ENCODE measurements at places on chromosomes 11 and 22.

- no peak for DNase-seq
Observed at GRCh38 chr11:45982656-45983470, 60.4 kb downstream of the LARGE2 start.

DNA sequence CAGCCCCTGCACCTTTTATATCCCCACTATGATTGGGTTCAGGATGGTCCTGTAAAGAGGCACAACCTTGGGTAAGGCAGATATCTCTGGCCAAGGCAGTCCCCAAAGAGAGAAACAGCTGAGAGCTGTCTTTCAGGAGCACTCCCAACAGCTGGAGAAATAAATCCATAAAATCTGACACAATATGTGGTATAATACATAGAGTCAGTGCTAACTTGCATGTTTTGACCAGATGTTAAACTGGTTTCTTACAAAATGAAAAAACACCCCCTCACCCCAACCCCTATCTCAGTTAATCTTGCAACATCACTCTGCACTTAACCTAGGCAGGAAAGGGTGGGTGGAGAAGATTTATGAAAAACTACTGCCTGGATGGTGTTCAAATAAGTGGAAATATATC, 44.0 kb upstream of the C11orf87 start:
- no peak for DNase-seq

DNA sequence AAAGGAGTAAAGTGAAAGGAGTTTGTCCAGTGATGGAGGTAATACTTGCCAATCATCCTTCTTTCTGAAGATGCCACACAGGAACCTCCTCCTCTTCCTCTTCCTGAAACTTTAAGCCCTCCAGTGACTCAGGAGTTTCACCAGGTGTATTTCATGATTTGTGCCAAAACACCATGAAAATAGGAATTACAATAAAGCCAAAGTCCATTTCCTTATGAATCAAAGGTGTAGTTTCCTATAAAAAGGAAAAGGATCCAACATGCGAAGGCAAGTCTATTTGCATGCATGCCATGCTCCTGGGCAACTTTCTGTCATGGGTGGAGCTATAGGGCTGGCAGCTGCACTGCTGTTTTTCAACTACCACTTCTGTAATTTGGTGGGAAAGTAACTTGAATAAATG, 9.8 kb upstream of the POU2AF1 start:
- DNase-seq, result no peak

GRCh38 chr11:109859045-109859724, 234.0 kb upstream of the ZC3H12C start:
- no peak for DNase-seq

DNA sequence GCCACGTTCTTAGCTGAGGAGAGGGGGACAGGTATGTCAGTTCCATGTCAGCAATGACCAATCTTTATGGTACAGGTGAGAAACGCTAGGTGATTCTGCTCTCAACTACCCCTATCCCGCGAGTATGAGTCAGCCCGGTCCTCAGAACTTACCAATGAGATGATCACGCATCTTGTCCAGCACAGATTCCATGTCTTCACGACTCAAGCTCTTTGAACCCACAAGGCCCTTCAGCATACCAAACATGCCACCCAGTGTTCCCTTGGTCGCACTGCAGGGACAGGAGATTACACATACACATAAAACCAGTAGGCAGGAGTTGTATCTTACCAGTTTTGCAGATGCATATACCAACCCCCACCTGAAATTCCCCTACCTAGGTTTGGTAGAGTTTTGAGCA, 2.9 kb downstream of the SRPRA start:
- DNase-seq, result no peak

- no peak for DNase-seq
Observed at GRCh38 chr22:22878801-22879674, 8.6 kb upstream of the IGLL5 start.

DNA sequence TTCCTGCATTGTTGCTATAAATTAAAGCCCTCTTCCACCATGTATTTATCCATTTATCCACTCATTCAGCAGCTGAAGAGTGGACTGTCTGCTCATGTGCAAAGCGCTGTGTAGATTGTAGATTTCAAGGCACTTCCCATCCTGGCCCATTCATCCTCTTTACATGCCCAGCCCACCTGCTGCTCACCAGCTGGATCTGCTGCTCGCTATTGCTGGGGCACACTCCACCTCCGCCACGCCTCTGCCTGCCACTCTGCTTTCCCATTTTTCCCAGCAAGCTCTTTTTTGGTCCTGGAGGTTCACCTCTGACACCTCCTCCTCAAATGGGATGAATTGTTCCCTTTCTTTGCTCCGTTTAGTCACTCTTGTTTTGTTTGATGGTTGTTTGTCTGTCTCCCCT, 48.3 kb downstream of the CEP164 start:
- DNase-seq, result no peak

DNA sequence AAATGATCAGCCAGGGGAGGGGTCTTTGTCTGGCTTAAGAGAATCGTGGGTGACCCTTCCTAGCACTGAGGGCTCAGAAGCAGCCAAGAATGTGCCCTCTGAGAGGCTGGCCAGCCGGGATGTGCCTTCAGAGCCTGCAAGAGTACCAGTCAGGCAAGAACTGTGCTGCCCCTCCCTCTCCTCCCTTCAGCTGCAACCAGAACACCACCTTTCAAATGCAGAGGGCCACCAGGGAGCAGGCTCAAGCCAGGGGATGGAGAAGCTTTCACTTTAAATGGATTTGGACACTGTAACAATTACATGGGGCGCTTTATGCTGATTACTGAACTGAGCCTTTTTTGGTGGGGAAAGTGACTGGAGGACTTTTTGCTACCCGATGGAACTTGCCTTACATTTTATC, 44.9 kb upstream of the TENM4 start:
- DNase-seq, result no peak

DNA sequence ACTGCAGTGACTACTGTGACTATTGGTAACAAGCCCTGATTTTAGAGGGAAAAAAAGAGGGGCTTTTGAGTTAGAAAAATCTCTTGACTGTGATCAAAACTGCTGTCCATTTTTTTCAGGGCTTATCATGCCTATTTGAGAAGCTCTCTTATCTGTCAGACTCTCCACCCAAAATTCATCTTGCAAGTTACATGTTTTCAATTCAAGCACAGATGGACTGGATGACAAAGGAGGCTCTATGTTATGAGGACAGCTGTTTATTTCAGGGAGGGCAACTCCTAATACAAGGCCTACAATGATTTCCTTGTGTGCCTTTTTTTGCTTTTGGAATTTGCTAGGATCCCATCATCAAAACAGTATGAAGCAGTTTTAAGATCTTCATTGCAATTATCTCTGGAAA, 35.2 kb upstream of the USP47 start:
- no peak for DNase-seq

- DNase-seq, result no peak
Observed at GRCh38 chr22:37196539-37197450, 8.7 kb upstream of the C1QTNF6 start.

DNA sequence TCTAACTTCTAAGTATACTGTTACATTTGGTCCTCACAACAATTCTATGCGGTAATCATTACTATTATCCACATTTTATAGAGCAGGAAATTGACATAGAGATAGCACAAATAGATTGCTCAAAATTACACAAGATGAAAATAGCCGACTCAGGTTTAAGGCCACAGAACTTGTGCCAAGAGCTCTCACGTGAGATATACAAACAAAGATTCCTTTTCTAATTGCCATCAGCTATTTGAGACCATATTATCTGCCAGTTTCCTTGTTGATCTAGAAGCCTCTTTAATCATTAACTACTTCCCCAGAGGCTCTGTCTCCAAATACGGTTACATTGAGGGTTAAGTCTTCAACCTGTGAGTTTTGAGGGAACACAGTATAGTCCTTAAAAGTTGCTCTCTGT, 61.0 kb upstream of the GLYATL1B start:
- no peak for DNase-seq

DNA sequence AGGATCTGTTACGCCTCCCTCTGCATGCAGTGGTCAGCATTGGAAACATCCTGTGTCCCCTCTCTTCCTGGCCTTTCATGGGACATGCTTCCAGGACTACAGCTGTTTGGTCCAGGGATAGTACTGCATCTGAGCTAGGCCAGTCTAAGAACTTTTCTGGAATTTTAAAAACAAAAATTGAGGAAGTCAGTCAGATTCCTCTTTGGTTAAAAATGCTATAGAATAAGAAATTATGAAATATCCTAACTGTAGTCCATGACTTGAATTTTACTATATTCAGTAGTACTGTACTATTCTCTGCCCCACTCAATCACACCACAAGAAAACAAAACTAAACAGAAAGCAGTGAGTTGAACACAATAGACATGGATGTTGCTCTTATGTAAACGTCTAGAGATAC, 201.0 kb upstream of the CADM1 start:
- no peak for DNase-seq

GRCh38 chr11:111978028-111978771, 41.1 kb downstream of the DIXDC1 start:
- no peak for DNase-seq

GRCh38 chr11:35265755-35266454, 126.9 kb downstream of the CD44 start:
- DNase-seq, result no peak

GRCh38 chr11:33362051-33362910, 105.1 kb downstream of the HIPK3 start:
- no peak for DNase-seq

DNA sequence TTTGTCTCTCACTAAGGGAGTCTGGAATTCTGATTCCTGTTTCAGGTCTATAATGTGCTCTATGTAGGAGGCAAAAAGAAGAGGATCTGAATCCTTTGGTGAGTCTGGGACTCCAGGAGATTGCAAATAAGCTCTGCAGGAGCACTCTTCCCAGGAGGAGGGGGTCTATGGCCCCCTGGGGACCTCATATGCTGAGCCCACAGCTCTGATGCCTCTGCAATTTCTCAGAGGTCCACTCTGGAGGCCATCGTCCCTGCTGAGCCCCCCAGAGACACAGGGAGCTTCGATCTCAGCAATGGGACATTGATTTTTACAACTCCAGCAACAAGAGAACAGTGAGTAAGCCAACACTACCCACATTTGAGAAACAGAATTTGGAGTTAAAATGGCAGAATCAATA, 20.2 kb upstream of the NRGN start:
- DNase-seq, result no peak

DNA sequence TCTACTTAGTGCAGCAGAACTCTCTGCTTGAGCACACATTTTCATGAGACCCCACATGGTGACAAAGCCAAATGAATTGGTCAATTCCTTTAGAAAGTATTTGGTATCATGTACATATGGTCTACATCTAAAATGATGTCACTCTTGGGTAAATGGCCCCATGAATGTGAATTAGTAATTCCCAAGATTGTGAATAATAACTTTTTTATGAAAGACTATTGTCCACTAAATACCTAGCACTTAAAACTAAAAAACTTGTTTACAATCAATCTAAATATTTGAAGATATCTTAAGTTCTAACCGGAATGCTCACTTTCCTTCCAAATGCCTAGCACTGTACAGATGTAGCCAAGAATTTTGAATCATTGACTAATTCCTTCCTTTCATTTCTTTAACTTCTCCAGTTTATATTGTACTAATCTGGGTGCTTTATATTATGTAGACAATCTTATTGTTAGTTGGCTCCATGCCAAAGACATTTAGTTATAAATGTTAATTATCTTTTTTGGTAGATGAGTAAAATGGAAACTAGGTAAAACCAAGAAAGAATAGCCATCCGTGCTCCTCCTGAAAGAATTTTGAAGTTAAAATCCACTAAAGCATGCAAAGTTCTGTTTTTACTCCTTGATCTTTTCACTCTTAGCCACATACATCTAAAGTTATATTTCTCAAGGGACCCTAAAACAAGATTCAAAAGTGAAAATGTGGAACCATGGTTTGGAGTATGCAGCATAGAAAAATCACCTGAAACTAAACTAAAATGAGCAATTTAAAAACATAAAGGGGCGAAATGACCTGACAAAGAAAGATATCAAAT, 145.0 kb upstream of the ARHGAP20 start:
- DNase-seq, result no peak

DNA sequence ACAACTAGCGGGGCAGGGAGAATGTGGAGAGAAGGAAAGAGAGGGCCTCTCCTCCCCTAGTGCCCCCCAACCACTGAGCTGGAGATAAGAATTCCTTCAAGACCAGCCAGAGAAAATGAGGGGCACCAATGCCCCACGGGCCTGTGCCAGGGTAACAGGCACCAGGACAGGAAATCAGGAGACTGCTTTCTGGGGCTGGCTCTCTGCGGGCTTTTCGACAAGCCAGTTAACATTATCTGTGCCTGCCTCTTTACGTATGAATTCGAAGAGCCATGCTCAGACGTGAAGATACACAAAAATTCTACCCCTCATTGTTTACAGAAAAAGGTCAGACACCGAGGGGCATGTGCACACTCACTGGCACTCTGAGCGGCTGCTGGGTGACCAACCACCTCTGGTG, 52.1 kb downstream of the MYH9 start:
- DNase-seq, result no peak

GRCh38 chr11:47786373-47786772, 19.2 kb upstream of the FNBP4 start:
- no peak for DNase-seq

GRCh38 chr11:77175869-77176539, 48.0 kb downstream of the MYO7A start:
- DNase-seq, result no peak

- DNase-seq, result no peak
Observed at GRCh38 chr11:130431801-130432200, 3.4 kb upstream of the ADAMTS8 start.

DNA sequence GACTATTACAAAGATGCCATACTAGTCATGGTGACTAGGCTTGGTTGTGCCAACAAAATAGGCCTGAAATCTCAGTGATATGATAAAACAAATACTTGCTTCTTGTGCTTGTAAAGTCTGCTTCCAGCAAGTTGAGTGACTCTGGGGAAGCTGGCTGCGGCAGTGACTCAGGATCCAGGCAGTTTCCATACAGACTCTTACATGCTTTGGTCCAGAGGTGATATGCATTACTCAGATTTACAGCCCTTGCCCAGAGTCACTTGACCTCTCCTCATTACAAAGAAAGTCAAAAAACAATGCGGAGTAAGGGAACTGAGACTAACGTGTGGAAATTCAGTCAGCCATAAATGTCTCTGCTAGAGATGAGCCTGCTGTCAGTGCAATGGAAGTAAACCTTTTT, 387.5 kb downstream of the KCNA4 start:
- no peak for DNase-seq

- DNase-seq, result no peak
Observed at GRCh38 chr22:38455530-38456271, 702 bp upstream of the KCNJ4 start.

DNA sequence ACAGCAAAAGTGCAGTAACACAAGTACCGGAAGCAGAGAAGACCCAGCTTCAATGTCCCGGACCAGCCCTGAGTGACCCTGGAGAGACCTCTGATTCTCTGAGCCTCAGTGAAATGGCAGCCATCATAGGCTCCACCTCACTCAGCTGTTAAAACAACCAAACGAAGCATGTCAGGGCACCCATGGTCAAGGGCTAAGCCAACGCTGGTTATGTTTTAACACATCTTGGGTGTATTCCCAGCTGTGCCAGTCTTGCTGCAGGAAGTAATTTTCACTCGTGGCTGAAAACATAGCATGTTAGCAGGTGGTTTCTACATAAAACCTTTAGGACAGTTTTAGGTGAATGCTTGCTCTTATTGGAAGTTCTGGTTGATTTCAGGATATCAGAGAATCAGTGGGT, 30.9 kb downstream of the LMO2 start:
- no peak for DNase-seq

- no peak for DNase-seq
Observed at GRCh38 chr11:108997826-108998225, 333.0 kb downstream of the DDX10 start.
